Foreskin melanocyte (primary cell): ENCODE measurements at places on chromosomes 1 and 21.

GRCh38 chr1:171588230-171588629 is 33.8 kb upstream of the MYOCOS start:
- DNase-seq, result no peak

DNA sequence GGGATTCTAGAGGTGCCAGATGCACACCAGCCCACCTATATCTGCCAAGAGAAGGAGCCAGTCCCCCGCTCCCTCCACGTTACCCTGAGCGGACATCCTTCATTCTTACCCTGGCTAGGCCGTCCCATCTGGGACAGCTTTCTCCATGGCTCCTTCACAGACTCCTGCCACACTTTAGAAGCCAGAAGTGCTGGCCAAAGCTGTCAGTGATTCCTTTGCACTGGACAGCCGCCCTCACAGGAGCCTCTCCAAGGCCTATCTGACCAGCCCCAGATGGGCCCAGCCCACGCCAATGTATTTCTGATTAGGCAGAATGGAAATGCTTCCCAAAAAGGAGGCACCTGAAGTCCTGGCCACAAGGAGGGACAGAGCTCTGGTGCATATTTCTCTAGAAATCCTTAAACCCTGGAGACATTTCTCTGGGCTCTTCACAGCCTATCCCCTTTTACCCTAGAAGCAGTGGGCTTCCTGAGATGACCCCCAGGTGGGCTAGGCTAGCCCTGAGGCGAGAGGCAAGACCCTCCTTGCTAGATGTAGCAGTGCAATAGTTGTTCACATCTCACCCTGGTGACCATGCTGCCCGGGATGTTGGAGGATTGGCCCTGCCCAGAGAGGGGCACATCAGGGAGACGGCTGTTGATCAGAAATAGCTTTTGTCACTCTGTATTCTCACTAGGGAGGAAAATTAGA is 44.1 kb downstream of the RASSF5 start:
- DNase-seq, result no peak

- no peak for DNase-seq
These were observed 130.3 kb downstream of the ROR1 start for GRCh38 chr1:63903947-63904610.

DNA sequence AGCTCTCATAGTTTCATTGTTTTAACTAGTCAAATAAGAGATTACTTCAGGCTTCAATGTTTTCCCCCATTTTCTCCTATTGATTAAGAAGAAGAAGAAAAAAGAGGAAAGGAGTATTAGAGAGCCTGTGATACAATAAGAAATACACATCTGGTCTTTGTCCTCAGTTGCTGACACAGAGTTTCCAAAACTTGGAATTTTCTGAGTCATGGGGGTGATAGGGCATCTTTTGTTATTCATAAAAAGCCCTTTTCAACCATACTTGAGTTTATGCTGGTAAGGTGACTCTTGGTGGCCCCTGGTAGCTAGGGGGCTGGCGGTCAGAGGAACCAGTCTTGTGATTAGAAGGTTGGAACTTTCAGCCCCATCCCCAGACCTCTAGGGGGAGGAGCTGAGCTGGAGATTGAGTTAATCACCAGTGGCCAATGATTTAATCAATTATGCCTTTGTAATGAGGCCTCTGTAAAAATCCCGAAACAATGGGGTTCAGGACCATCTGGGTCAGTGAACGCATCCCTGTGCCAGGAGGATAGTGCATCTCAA is 28.9 kb upstream of the KLF18 start:
- peak; percentile 6 for DNase-seq

DNA sequence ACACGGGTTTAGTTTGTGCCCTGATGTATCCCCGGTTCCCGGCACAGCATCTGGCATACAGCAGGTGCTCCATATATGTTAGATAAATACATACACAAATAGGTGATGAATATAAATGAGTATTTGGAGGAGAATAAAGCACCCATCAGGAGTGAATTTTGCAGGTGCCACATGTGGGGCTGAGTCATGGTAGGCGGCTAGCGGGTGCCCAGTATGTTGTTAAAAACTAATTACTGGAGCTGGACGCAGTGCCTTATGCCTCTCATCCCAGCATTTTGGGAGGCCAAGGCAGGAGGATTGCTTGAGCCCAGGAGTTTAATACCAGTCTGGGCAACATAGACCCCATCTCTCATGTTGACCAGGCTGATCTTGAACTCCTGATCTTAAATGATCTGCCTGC is 16.7 kb upstream of the WASF2 start:
- no peak for DNase-seq

- no peak for DNase-seq
These were observed 47.7 kb downstream of the OSBPL9 start for GRCh38 chr1:51664421-51665240.

- DNase-seq, result no peak
These were observed 112.8 kb upstream of the SLC35F3 start for GRCh38 chr1:233791721-233792120.

- peak; percentile 65 for DNase-seq
These were observed 20.2 kb downstream of the PEX14 start for GRCh38 chr1:10494754-10495474.

DNA sequence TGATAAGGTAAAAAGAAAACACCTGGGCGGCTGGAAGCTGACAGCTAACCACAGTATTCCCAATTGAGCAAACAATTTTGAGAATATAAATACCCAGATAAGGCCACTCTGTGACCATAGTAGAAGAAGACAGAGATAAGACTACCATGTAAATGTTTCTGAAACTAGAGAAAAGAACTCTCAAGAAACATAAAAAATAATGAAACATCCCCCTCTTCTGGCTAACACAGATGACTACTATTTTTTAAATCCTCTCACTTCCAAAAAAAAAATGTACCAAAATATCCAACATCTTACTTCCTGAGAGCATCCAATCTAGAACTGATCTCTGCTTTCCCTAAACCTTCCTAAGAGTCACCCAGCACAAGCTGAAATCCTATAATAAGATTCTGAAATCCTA is 125.9 kb downstream of the HFM1 start:
- DNase-seq, result peak; percentile 10

DNA sequence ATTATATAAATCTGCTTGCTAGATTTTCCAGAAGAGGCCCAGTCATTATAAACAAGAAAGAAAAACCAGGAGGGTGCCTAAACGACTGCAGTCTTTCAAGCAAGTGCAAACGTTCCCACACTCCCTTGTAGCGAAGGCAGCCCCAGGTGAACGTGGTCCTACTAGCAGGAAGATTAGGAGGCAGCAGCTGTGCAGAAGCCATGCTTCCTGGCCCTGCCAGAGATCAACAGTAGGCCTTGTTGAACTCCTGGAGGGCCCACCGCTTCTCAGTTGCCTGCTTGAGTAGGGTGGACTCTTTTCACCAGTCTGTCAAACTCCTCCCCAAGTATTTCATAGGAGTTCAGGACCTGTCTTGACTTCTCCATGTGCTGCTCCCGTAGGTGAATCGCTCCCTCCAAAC is 163.0 kb upstream of the GORAB start:
- DNase-seq, result no peak

DNA sequence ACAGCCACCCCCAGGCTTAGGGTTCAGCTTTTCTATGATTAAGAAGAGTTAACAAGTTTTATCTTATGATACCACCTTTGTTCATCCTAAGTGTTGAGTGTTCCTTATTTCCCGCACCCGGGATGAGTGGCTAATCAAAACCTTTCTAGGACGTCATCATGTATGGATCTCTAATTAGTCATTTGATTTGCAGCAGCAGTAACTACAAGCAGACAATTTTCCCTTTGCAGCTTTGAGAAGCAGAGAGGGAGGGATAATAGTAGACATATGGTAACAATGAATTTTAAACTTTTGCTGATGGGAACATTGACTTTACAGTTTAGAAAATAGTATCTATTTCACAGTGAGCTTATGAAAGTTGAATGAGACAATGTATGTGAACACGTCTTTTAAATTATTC is 30.8 kb upstream of the SLC35F3 start:
- no peak for DNase-seq

DNA sequence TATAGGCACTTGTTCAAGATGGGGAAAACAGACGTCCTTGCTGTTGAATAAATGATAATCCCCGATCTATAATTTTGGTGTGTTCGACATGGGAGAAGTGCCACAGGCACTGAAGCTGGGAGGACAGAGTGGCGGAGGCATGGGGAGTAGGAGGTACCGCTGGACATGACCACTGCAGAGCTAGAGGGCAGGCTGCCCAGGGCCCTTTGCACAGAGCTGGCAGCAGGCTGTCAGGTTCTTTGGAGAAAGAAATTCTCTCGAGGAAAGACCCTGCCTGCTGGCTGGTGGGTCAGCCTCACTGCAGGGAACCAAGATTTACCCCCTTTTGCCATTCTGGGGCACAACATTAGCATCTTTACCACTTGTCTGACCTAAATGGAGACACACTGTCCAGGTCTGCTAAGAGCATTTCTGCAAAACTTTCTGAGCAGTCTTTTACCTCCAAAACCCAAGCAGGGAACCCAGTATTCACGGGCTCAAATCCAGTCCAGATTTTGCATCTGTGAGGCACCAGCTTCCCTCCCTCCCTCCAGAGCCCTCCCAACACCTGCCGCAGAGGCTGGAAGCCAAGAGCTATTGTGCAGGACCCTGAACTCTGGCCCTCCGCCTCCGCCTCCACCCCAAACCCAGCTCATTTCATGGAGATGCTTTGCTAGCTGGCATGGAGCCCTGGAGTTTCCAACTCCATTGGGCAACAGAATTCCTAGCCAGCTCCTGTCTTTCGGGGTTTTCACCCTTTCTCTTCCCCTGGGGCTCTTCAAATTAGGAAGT is 142.3 kb downstream of the PLXNA2 start:
- no peak for DNase-seq

DNA sequence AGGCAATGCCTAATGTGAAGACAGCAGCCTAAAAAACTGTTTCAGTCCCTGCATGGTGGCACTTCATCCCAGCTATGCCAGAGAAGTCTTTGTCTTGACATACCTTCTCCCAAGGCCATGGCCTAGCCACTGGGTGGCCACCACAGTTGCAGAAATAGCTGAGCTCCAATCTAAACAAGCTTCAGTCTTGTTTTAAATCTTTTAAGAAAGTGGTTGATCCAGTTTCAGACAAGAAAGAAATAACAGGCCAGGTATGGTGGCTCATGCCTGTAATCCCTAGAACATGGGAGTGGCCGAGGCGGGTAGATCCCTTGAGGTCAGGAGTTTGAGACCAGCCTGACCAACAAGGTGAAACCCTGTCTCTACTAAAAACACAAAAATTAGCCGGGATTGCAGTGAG is 600.0 kb upstream of the PLXNA2 start:
- no peak for DNase-seq

GRCh38 chr21:35410123-35410522 is 361.0 kb upstream of the RUNX1 start:
- DNase-seq, result no peak

DNA sequence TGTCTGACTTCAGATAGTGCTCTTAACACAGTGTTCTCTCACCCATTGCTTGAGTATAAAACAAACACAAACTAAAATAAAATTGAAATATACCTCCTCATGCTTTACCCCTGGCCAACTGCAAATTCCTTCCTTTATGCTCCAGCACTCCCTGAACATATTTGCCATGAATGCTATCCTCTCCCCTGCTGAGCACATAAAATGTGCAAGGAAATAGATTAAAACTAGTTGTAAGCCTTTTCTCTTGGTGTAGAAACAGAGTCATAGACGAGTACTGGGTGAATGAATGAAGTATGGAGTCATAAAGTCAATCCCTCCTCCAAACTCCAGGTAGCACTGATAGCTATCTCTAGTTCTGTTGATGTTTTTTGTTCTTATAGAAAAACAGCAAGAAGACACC is 2.6 kb downstream of the GPR161 start:
- DNase-seq, result no peak

- no peak for DNase-seq
These were observed 36.7 kb upstream of the IGSF3 start for GRCh38 chr1:116704278-116704677.

GRCh38 chr21:40151611-40152010 is 284.4 kb downstream of the PCP4 start:
- DNase-seq, result no peak

DNA sequence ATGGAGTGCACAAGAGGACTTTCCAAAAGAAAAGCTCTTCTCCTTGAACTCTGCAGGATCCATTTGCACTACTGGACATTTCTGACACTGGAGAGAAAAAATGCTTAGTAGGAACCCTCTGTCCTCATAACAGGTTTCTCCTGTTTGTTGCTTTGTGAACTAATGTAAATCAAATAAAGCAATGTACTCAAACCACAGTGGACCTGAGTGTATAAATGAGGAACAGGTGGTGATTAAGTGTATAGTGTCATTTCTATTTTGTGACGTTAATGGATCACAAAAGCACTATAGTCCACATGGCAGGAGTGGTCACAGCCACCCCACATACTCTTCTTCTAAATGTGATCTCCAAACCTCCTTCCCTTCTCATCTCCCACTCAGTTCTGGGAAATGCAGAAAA is 268.4 kb upstream of the DUSP10 start:
- DNase-seq, result no peak

DNA sequence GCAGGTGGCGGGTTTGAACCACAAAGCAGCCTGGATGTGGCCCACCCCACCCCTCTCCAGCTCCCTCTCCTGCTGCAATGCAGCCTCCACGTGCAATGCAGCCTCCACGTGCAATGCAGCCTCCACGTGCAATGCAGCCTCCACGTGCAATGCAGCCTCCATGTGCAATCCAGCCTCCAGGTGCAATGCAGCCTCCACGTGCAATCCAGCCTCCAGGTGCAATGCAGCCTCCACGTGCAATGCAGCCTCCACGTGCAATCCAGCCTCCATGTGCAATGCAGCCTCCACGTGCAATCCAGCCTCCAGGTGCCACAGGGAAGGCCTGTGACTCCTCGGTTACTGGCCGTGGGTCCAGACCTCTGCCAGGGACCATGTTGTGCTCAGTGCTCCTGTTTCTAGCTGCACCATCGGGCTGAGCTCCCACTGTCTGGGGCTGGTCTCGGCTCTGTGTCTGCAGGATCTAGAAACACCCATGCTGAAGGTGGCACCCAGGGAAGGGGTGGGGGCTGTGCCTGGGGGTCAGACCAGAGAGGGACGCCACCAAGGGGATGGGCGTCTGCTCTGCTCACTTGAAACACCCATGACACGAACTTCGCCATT is 11.9 kb upstream of the LRRC3 start:
- no peak for DNase-seq

DNA sequence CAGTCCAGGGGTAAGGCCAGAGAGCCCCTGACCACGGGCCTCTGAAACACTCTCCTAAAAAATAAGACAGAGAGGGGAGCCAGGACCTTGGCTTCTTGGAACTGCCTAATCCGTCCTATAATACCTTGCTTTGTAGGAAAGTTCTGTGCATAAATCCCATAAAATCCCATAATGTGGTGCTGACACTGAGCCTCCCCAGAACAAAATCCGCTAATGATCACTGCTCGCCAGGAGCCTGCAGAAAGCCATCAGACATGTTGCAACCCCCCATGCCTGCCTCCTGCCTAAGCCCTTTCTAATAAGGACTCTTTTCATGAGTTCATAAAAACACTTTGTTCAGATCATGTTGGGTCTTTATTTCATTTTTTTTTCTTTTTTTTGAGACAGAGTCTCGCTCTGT is 9.3 kb upstream of the DHRS3 start:
- DNase-seq, result no peak
